ENCODE measurements at places on chromosomes 6 and 20.
A peak's percentile ranks its signal among the peaks of the same experiment; 100 is the strongest.

DNA sequence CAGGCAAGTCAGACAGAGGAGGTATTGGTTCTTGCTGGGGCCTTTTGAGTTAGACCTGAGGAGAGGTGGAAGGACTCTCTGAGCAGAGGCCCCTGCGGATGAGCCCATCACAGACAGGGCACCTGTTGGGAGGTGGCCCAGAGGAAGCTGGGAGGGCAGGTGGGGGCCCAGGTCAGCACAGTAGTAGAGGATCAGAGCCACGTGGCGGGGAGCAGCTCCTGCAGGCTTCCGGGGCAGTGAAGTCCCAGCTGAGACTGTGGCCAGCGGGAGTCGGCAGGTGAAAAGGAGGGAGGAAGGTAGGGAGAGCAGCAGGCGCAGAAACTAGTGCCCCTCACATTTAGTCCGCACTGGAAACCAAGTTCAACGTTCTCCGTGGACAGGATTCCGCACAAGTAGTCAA is 61.8 kb downstream of the RSPH3 start:
- H3K27ac ChIP-seq, result no peak overlapping the region
- peaks cover 12% of the 10 kb centered on the region for H3K4me1 ChIP-seq
- H3K27me3 ChIP-seq, result no peaks in the 10 kb centered on the region
- H3K4me3 ChIP-seq, result no peak overlapping the region

DNA sequence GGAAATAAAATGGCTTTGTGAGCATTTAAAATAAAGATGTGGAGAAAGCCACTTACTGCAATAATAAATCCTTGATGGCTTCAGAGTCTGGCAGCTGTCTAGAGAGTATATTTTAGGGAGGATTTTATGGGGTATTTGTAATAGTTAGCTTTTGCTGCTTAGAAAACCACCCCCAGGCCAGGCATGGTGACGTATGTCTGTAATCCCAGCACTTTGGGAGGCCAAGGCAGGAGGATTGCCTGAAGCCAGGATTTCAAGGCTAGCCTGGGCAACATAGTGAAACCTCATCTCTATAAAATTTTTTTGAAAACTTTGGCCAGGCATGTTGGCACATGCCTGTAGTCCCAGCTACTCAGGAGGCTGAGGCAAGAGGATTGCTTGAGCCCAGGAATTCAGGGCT is 63.8 kb downstream of the ISM1 start:
- H3K27ac ChIP-seq, result no peak overlapping the region
- H3K4me1 ChIP-seq, result peaks cover 6% of the 10 kb centered on the region
- DNase-seq, result no peak
- H3K27me3 ChIP-seq, result no peaks in the 10 kb centered on the region
- no peaks in the 10 kb centered on the region for H3K36me3 ChIP-seq

- no peaks in the 10 kb centered on the region for H3K4me1 ChIP-seq
- H3K27ac ChIP-seq, result no peak overlapping the region
- peaks cover 3% of the 10 kb centered on the region for H3K36me3 ChIP-seq
- DNase-seq, result peak; percentile 59
- no peak overlapping the region for H3K4me3 ChIP-seq
- H3K27me3 ChIP-seq, result no peaks in the 10 kb centered on the region
These were observed 179.8 kb downstream of the TASP1 start for GRCh38 chr20:13458860-13459451.

GRCh38 chr6:136784910-136785746 is 7.1 kb downstream of the MAP3K5 start:
- H3K4me3 ChIP-seq, result peak overlapping the region; percentile 24
- no peaks in the 10 kb centered on the region for H3K36me3 ChIP-seq
- peaks cover 26% of the 10 kb centered on the region for H3K4me1 ChIP-seq
- no peaks in the 10 kb centered on the region for H3K27me3 ChIP-seq

- H3K4me3 ChIP-seq, result no peak overlapping the region
- H3K36me3 ChIP-seq, result no peaks in the 10 kb centered on the region
- no peak overlapping the region for H3K27ac ChIP-seq
- no peaks in the 10 kb centered on the region for H3K27me3 ChIP-seq
- peaks cover 3% of the 10 kb centered on the region for H3K4me1 ChIP-seq
- peak; percentile 47 for DNase-seq
These were observed 5.6 kb upstream of the ADGRF1 start for GRCh38 chr6:47047479-47048407.

GRCh38 chr20:5463007-5463686 is 146.4 kb upstream of the PROKR2 start:
- H3K4me3 ChIP-seq, result no peak overlapping the region
- H3K27me3 ChIP-seq, result no peaks in the 10 kb centered on the region
- no peaks in the 10 kb centered on the region for H3K36me3 ChIP-seq
- no peak for DNase-seq

- H3K27me3 ChIP-seq, result no peaks in the 10 kb centered on the region
These were observed 1588.0 kb downstream of the GRIK2 start for GRCh38 chr6:102981490-102982015.

- H3K27ac ChIP-seq, result no peak overlapping the region
- H3K4me3 ChIP-seq, result no peak overlapping the region
- no peaks in the 10 kb centered on the region for H3K27me3 ChIP-seq
- H3K36me3 ChIP-seq, result no peaks in the 10 kb centered on the region
- H3K4me1 ChIP-seq, result no peaks in the 10 kb centered on the region
- DNase-seq, result no peak
These were observed 140.5 kb upstream of the OPRM1 start for GRCh38 chr6:153898360-153899059.

DNA sequence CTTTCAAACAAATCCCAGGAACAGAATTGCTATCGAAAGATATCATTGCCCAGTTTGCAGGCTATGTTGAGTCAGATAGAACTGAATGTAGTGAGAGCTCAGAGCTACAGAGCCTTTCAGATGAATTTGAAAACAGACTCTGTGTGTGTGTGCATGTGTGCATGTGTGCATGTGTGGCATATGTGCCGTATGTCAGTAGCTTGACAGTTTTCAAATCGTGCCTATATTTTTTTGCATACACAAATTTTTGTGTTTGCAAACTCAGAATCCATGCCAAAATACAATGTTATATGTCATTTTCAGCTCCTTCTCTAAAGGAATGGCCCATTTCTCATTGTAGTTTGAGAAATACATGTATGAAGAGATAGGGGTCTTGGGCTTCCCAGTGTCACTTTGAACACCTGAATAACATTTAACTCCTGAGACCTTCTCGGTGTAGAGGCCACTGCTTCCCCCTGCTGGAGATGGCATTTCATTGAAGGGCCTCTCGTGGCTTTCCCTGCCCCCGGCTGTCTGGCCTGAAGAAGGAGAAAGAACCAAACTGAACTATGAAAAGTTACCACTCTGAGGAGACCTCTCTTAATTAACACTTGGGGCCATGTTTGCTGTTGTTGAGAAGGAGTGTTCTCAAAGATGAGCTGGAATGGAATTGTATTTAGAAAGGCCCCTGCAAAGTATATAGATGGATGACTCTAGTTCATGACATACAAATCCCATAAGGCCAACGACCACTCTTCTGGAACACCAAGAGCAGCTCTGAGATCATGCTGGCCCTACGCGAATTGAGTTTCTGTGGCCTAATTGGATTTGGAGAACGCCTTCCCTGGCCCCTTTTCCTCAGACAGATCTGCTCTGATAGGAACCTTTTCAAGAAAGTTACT is 58.7 kb downstream of the VAPB start:
- peaks cover 20% of the 10 kb centered on the region for H3K36me3 ChIP-seq
- H3K27ac ChIP-seq, result no peak overlapping the region
- H3K27me3 ChIP-seq, result no peaks in the 10 kb centered on the region
- H3K4me3 ChIP-seq, result no peak overlapping the region
- peak; percentile 68 for DNase-seq
- H3K4me1 ChIP-seq, result no peaks in the 10 kb centered on the region

DNA sequence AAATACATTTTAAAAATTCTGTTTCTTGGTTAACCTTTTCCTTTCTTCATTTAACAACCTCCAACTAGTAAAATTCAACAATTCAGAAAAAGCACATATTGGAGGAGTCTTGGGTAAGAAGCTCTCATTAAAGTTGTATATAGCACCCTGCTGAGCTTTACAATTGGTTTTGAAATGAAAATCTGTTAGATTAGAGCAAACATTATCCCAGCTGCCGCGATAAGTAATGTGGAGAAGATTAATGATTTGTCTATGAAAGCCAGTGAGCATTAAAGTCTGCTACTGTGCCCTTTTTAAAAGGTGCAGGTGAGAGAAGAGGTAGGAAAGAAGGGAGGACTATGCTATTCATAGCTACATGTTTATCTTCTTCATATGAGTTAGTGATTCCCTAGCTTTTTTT is 201.5 kb downstream of the ZFAND3 start:
- peaks cover 2% of the 10 kb centered on the region for H3K4me1 ChIP-seq
- H3K4me3 ChIP-seq, result no peak overlapping the region
- H3K27ac ChIP-seq, result no peak overlapping the region
- no peaks in the 10 kb centered on the region for H3K36me3 ChIP-seq
- DNase-seq, result no peak

DNA sequence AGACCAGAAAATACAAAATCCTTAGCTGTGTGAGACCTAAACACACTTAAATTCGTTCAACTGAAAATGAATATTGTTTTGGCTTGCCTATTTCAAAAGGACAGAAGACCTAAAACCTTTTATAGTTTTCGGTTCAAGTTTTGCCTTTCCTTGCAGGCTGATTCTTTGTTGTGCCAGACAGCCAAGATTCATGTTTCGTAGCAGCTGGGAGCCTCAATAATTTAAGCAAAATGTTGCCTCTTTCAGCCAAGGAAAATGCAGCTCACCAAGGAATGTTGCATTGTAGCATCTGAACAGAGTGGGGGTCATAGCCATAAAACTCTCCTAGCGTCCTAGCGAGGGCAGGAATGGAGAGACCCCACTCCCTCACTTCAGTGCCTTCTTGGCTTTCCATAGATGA is 92.3 kb upstream of the INSM1 start:
- H3K36me3 ChIP-seq, result no peaks in the 10 kb centered on the region
- H3K4me3 ChIP-seq, result no peak overlapping the region
- peaks cover 5% of the 10 kb centered on the region for H3K4me1 ChIP-seq
- H3K27me3 ChIP-seq, result peaks cover 15% of the 10 kb centered on the region
- no peak for DNase-seq

DNA sequence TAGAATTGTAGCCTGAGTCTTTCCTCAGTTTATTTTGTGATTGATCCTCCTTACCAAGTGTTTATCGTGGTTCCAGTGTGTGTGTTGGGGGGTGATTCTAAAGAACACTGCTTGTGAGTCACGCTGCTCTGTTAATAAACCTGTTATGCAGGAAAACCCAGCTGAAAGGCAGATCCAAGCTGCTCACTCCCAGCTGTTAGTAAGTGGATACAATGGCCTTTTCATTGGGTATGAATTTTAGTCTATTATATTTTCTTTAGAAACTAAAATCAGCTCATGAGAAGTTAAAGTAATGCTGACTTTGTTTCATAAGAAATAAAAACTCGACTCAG is 12.2 kb upstream of the DSTN start:
- H3K4me1 ChIP-seq, result no peaks in the 10 kb centered on the region
- no peak overlapping the region for H3K27ac ChIP-seq
- DNase-seq, result no peak
- no peaks in the 10 kb centered on the region for H3K36me3 ChIP-seq
- H3K27me3 ChIP-seq, result no peaks in the 10 kb centered on the region

DNA sequence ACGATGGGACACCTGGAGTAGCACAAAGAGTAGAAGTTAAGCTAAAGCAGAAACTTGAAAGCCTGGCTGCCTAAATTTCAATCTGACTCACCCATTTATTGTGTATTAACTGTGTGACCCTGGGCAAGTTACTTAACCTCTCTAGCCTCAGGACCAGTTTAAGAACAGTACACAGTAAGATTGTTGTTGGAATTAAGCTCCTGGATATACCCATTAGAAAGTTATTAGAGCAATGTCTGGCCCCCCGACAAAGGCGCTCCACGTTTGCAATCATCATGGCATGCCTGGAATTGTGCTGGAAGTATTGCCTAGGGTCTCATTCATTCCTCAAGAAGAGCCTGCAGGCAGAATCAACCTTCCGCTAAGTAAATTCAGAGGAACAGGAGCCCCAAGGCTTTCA is 1.4 kb downstream of the SDC4 start:
- DNase-seq, result no peak
- no peaks in the 10 kb centered on the region for H3K4me1 ChIP-seq
- H3K4me3 ChIP-seq, result no peak overlapping the region
- no peak overlapping the region for H3K27ac ChIP-seq
- no peaks in the 10 kb centered on the region for H3K36me3 ChIP-seq
- H3K27me3 ChIP-seq, result peaks cover 24% of the 10 kb centered on the region

- H3K27me3 ChIP-seq, result peaks cover 4% of the 10 kb centered on the region
- H3K4me3 ChIP-seq, result no peak overlapping the region
- no peaks in the 10 kb centered on the region for H3K36me3 ChIP-seq
- H3K4me1 ChIP-seq, result no peaks in the 10 kb centered on the region
- H3K27ac ChIP-seq, result no peak overlapping the region
These were observed 30.2 kb upstream of the MRPS18A start for GRCh38 chr6:43717822-43718221.

GRCh38 chr6:37277001-37277409 is 19.1 kb upstream of the TMEM217 start:
- peaks cover 17% of the 10 kb centered on the region for H3K36me3 ChIP-seq
- peak; percentile 81 for DNase-seq
- peaks cover 90% of the 10 kb centered on the region for H3K4me1 ChIP-seq
- H3K27ac ChIP-seq, result peak overlapping the region; percentile 94
- no peak overlapping the region for H3K4me3 ChIP-seq

- no peaks in the 10 kb centered on the region for H3K4me1 ChIP-seq
- H3K27me3 ChIP-seq, result peaks cover 4% of the 10 kb centered on the region
- no peaks in the 10 kb centered on the region for H3K36me3 ChIP-seq
- DNase-seq, result no peak
- H3K4me3 ChIP-seq, result no peak overlapping the region
- no peak overlapping the region for H3K27ac ChIP-seq
These were observed 16.1 kb upstream of the SCGN start for GRCh38 chr6:25635886-25636317.

- H3K27ac ChIP-seq, result peak overlapping the region; percentile 27
- no peak for DNase-seq
- H3K4me3 ChIP-seq, result no peak overlapping the region
- H3K36me3 ChIP-seq, result peaks cover 17% of the 10 kb centered on the region
- H3K27me3 ChIP-seq, result no peaks in the 10 kb centered on the region
These were observed 68.2 kb downstream of the FAM120B start for GRCh38 chr6:170374571-170375444.

DNA sequence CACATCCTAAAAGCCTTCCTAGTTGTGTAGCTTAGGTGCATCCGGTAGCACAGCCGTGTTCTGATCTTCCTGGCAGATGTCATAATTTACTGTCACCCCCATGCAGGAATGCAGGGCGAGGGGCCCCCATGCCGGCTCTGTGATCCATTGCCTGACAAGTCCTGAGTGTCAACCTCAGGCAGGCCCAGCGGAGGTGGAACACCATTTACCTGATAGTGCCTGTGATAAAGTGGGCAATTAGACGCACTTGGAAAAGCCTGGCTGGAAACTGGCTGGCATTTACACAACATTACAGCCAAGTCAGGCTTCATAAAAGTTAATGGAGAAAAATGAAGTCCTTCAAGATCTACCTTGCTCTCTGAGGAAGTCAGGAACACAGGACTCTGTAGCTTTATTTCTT is 521.4 kb upstream of the JAG1 start:
- H3K27ac ChIP-seq, result no peak overlapping the region
- no peaks in the 10 kb centered on the region for H3K36me3 ChIP-seq
- no peak overlapping the region for H3K4me3 ChIP-seq
- no peaks in the 10 kb centered on the region for H3K27me3 ChIP-seq
- no peaks in the 10 kb centered on the region for H3K4me1 ChIP-seq

- DNase-seq, result no peak
- H3K4me1 ChIP-seq, result no peaks in the 10 kb centered on the region
- no peaks in the 10 kb centered on the region for H3K36me3 ChIP-seq
- H3K4me3 ChIP-seq, result no peak overlapping the region
These were observed 21.7 kb upstream of the PRELID3B start for GRCh38 chr20:59064214-59064722.

- H3K27me3 ChIP-seq, result peaks cover 8% of the 10 kb centered on the region
- peaks cover 6% of the 10 kb centered on the region for H3K4me1 ChIP-seq
- no peak overlapping the region for H3K4me3 ChIP-seq
- DNase-seq, result no peak
These were observed 6.1 kb downstream of the DACT2 start for GRCh38 chr6:168313431-168314011.

Measured in thymus (tissue), 14 donors.